HCT116 (cell line): ENCODE measurements at places on chromosomes 4 and X.

DNA sequence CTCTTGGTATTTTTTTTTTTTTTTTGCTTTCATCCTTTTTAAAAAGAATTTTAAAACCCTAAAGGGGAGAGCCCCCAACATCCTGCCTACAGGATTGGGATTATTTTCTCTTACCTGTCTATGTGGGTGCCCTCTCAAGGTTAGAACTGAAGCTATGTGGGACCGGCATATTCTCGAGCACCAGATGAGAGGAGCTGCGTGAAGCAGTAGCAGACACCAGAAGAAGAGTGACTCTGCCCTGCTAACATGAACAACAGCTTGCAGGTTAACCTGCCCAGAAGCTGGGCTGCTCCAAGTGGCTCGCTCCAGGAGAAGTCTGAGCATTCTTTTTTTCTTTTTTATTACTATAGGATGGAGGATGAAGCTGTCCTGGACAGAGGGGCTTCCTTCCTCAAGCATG is 102.6 kb upstream of the SLC4A4 start:
- no peak for DNase-seq

DNA sequence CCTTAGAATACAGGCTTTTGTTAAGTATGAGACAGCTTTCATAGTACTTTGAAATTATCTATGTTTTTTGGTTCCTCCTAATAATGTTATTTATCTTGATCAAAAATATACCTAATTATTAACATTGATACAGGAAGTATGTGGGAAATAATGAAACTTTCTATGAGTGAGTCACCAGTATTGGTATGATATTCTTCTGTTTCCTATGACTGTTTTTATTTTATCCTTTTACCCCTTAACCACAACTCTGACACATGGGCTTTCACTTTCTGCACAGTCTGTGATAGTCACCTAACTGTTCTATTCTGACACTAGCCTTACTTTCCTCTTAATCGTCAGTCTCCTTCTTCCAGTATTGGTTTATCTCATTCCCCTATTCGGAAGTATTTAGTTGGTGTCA is 4.7 kb downstream of the THAP9 start:
- DNase-seq: no peak

DNA sequence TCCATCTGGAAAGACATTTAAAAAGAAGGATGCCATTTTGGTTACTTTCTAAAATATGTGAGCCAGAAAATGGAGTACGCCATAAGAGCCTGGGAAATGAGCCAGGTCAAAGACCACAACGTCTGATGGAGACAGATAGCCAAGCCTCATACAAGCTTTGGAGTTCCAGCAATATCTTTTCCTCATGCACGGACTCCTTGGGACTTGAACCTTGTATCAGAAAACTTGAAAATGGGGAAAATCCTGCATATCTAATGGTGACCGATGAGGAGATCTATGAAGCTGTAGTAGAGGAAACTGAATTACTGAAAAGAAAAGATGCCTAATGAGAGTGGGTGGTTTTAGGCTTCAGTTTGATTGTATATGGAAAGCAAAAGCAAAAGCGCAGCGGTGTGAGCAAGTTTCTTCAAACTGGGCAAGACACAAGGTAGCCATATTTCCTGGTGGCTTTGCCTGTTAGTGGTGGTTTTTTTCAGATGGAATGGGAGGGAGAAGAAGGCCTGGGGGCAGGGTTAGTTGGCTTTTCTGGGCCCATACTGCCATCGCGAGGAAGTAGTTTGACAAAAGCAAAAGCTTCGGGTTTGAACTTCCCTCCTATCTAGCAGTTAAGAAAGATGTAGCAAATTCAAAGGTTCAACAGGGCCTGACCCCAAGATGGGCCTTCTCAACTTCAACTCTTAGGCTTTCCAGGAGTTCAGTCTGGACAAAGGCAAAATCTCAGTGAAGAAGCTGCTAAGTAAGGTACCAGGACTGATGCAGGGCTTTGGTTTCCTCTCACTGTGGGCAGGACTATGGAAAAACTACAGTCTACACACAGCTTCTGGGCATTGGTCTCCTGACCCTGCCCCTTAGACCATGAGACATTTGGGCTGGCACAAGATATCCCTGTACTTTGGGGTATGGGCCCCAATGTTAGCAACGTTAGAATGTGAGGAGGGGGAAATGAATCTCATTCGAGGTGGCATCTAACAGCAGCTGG is 210.0 kb upstream of the STK26 start:
- DNase-seq: no peak

GRCh38 chr4:37892641-37893040 is 1.8 kb downstream of the TBC1D1 start:
- DNase-seq: no peak

- no peak for DNase-seq
Observed at GRCh38 chr4:115453416-115453815, 340.0 kb upstream of the NDST4 start.

DNA sequence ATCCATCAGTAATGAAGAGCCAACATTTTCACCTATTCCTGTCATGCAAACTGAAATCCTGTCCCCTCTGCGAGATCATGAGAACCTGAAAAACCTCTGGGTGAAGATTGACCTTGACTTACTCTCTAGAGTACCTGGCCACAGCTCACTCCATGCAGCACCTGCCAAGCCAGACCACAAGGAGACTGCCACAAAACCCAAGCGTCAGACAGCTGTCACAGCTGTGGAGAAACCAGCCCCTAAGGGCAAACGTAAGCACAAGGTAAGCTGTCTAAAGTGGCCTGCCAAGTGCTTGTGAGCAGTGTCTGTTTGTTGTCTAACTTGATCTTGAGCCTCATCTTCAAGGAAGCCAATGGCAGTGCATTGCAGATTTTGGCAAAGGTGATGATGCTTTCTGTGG is 455.9 kb downstream of the AFF2 start:
- DNase-seq: no peak

GRCh38 chr4:118941799-118942198 is 53.1 kb downstream of the SYNPO2 start:
- DNase-seq: no peak

GRCh38 chr4:185764876-185765275 is 47.1 kb downstream of the SORBS2 start:
- no peak for DNase-seq

DNA sequence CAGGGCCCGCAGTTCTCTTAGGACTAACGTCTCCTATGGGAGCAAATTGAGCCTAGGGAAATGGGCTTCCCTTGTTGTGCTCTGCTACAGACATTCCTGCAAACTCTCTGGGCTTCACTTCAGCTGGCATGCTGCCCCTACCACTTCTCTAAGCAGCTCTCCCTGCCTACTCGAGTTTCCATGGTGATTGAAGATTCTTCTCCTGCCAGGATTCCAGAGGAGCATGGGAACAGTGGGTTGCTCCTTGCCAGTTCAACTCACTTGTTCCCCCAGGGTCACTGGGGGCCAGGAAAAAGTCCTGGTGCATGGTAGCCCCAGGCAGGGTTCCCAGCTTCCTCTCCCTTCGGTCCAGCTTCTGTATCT is 21.1 kb upstream of the WDR17 start:
- DNase-seq: no peak

DNA sequence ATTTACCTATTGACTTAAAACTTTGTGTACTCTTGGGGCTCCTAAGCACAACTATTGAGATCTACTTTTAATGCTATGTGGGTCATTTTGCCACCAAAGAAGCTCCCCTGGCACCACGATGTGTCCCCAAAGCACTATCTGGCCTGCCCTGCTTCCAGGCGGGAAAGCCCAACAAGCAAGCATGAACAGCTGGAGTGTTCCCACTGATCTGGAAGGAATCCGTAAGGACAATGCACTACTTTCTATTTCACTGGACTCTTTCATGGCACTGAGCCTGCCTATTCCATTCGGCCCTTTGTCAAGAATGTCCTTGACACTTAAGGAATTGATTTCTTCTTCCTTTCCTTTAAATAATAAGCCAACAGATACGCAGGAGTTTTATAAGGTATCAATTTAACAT is 38.8 kb downstream of the GRIA3 start:
- no peak for DNase-seq

DNA sequence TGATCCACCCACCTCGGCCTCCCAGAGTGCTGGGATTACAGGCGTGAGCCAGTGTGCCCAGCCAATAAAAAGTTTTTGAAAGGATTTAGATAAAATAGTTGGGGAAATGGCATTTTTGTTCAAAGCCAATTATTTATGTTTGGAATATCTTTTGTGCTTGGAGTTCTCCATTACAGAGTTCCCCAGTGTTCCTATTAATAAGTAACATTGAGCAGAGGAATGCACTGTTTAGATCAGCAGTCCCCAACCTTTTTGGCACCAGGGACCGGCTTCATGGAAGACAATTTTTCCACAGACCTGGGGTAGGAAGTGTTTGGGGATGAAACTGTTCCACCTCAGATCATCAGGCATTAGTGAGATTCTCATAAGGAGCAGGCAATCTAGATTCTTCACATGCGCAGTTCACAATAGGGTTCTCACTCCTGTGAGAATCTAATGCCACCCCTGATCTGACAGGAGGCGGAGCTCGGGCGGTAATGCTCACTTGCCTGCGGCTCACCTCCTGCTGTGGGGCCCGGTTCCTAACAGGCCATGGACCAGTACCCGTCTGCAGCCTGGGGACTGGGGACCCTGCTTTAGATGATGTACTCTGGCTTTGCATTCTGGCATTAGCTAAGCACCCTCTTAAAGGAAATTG is 8.3 kb downstream of the PKD2 start:
- DNase-seq: no peak

DNA sequence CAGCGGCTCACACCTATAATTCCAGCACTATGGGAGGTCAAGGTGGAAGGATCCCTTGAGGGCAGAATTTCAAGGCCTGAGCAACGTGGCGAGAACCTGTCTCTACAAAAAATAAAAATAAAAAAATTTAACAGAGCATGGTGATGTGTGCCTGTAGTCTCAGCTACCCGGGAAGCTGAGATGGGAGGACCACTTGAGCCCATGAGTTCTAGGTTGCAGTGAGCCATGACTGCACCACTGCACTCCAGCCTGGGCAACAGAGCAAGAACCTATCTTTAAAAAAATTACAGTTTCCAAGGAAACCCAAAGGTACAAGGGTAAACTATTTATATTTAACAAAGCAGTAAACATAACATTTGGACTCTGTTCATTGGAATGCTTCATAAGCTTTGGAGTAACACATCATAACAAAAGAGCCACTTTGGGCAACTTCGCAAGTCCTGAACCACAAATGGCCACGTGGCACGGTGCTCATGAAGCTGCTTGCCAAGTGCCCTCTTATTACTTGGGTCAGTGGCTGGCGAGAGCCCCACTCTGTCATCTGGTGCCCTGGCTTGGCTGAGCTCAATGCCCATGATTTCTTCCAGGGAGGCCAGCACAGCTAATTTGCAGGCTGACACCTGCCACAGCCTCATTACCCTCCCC is 165.6 kb downstream of the SH3KBP1 start:
- no peak for DNase-seq

- DNase-seq: no peak
Observed at GRCh38 chr4:52311464-52312125, 260.5 kb downstream of the SPATA18 start.

DNA sequence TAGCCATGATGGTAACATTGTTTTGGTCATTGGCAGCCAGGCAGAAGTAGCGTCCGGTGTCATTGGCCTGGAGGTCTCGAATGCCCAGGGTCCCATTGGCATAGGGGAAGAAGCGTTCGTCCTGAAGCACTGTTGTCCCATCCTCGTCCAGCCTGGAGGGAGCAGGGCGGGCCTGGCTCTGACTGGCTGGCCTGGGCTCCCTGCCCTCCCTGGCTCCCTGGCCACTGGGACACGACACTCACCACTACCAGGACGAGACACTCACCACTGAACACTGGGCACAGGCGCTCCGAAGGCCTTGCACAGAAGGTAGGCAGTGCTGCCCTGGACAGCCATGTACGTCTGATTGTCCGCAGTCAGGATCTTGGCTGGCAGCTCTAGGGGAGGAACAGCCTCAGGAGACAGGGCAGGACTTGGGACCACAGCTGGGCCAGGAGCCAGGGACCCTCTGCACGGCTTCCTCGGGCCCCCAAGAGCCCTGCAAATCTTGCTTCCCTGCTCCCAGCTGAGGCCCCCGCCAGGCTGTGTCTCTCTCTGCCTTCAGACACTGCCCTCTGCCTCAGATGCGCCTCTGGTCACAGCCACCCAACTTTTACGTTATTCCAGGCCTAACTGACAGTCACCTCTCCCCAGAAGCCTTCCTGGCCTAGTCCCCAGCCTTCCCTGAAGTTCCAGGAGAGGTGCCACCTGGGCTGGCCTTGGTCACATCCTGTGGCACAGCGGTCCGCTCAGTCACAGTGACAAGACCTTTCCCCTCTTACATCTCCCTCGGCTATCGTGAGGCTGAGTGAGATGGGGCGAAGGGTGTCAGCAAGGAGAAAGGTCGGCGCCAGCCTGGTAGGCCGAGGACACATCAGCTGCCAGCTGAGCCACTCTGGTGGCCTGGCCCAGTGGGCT is 17.1 kb downstream of the L1CAM start:
- DNase-seq: no peak

GRCh38 chr4:85591406-85592098 is 116.6 kb downstream of the ARHGAP24 start:
- no peak for DNase-seq

DNA sequence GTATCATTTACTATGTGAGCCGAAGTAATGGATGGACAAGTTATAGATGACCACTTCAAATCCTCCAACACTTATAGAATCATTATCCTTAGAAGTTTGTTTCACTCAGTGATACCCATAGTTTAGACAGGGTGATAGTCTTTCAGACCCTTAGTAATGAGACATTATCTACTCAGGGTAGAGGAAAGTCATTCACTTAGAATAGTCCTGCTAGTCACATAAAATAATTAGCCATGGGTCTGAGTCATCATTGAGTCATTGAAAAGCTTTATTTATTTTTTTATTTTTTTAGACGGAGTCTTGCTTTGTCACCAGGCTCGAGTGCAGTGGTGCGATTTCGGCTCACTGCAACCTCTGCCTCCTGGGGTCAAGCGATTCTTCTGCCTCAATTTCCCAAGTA is 321.7 kb upstream of the FSTL5 start:
- no peak for DNase-seq

DNA sequence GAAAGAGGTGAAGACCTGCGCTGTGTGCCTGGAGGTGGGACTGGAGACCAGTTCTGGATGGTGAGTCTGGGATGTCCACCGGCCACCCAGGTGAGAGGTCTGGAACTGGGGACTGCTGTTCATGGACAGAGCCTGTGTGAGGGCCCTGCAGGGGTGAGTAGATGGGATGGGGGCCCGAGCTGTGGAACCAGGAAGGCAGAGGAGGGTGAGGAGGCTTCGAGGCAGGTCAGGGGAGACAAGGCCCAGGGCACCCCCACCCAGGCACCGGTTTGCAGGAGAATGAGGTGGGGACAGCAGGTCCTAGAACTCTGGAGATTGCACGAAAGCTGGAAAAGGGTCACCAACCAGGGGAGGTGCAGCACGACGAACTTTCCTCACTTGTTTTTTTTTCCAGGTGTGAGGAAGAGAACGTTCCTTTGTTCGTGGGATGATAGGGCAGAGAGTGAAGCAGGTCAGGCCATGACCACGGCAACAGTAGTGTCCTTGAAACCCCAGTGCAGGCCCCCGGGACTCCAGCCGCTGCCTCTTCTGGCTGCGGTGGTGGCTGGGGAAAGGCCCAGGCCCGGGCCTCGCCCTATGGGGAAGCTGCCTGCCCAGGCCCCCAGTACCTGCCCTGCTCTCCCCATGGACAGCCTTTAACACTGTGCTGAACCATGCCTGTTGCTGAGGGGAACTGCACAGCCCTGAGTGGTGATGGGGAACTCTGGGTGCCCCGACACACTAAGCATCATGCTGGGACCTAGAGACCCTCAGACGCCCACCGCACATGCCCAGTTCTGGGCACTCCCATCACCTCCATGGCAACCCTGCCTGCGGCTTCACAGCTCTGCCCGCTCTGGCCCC is 22.9 kb downstream of the TNIP2 start:
- no peak for DNase-seq
